ENCODE measurements at places on chromosomes 1 and 21.

DNA sequence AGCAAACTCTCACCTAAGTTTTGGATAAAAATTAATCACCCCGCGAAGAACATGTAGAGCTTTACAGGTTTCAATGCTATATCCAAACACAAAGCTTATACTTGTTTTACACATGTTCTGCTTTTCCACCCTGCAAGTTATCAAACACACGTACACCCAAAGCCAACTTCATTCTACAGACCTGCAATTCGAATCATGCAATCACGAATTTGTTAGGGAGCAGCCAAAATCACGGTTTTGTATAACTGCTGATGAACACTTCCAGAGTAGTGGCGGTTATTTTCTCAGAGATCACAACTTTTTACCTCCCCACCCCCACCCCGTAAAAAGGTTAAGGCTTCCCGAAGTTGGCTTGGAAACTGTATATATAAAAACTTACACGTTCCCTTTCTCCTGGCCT, 1.4 kb downstream of the HMGN1 start:
- DNase-seq, result no peak

GRCh38 chr1:219539645-219540254, 73.2 kb downstream of the ZC3H11B start:
- no peak for DNase-seq

DNA sequence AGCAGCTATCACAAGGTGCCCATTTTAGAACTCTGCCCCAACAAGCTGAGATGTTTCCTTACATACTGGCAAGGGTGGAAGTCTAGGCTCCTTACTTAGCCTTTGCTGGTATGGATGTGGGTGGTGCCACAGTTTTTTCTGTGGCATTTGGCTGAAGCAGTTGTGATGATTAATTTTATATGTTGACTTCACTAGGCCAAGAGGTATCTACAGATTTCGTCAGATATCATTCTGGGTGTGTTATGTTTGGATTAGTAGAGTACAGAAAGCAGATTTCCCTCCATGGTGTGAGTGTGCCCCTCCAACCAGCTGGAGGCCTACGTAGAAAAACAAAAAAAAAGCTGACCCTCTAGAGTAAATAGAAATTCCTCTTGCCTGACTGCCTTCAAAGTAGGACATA, 317.0 kb downstream of the BARHL2 start:
- no peak for DNase-seq

DNA sequence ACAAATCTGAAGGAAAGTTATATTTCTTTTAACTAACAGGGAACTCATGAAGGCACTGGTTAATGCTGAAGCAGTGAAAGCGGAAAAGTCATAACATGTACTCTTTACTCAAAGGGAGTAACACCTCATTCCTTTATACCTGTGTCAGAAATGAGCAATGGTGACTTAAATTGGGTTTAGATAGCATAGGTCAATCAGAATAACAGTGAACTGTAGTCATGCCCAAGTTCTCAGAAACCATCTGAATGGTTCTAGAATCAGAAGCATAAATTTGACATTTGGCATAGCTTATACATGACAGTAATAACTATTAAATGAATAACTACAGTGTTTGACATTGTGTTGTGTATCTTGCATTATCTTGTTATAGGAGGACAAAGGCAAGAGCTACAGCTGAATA, 382.0 kb downstream of the NUF2 start:
- no peak for DNase-seq

DNA sequence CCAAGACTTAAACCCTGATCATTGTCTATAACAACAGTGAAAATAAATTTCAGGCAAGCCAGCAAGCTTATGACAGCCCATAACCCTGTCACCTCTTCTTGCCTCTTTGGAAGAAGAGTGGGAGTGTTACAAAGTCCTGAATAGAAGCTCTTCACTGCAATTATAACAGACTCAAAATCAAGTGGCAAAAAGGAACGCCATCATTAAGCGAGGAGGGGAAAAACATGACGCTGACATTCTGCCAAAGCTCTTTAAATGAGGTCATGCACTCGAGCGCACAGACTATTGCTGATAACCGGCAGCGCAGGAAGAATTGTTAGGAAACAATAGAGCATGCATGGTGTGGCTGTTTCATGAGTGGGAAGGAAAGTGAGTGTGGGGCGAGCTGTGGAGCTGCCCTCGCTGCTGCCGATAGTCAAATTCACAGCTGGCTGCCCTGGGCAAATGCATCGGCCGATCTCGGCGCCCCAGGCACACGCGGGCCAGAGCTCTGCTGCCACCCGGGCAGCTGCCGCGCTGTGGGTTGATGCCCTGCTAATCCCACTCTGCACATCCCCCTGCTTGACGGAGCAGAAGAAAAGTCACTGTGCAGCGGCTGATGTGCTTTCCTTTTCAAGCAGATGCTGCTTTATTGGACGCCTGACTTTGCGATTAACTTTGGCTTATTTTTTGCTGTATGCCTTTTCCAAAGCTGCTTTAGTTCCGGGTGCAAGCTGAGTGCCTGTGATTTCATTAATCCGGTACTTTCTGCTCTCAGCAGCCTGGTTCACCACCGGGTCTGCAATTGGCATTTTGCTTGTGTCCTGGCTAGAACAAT, 102.4 kb upstream of the ST6GALNAC5 start:
- peak; percentile 35 for DNase-seq

GRCh38 chr1:185674201-185674600, 60.0 kb upstream of the HMCN1 start:
- DNase-seq, result no peak

DNA sequence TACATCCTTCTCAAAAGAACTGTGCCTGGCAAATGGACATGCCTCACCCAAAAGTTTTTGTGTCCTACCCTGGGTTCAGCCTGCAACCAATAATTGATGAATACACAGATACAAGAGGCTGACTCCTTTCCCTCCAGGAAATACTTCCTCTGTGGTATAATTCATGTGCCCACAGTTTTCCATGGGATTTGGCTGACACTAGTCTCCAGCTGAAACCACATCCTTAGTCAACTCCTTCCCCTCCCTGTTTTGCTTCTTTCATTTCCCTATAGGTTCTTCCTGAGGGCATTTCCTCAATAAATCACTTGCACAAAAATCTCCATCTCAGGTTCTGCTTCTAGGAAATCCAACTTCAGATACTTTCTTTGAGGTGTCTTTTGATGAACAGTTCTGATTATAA, 436.6 kb upstream of the C1orf87 start:
- DNase-seq, result no peak

- peak; percentile 12 for DNase-seq
These were observed 1064.9 kb downstream of the TTLL7 start for GRCh38 chr1:82934074-82934473.

GRCh38 chr1:25197982-25198662, 34.2 kb downstream of the SYF2 start:
- no peak for DNase-seq

GRCh38 chr1:237138551-237138950, 96.6 kb downstream of the RYR2 start:
- DNase-seq, result no peak

GRCh38 chr1:182677397-182678098, 6.8 kb downstream of the RGS8 start:
- DNase-seq, result no peak

DNA sequence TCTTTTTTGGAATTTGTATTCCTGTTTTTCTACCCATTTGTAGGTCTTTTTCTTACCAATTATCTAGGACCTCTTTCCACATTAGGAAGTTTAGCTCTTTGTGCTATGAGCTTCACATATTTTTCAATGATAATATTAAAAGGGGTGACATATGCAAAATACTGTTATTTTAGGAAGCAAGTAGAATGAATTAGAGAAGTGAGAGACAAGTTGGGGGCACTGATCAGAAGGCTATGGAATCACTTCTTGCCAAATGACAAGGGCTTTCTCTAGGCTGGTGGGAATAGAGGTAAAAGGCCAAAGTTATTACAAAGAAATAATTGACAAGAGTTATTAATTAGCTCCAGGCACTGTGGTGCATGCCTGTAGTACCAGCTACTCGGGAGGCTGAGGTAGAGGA, 4.3 kb upstream of the BCAR3 start:
- DNase-seq, result no peak

- DNase-seq, result no peak
These were observed 12.2 kb downstream of the KCNJ15 start for GRCh38 chr21:38268864-38269575.

DNA sequence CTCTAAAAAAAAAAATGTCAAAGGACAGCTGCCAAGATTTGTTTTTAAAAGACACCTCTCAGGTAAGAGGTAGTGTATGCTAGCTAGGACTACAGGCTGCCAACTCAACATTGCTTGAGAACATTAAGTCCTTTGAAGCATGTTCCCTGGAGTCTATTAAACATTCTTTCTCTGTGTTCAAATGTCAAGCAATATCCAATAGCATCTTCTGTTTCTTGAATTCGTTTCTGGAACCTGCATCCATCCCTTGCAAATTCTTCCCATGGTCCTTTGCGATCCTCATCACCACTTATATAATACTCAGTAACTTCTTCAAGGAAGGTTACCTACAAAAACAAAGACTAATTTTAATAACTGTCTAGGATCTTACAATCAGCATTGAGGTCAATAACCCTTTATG, 5.6 kb downstream of the PPP1R15B start:
- no peak for DNase-seq

- DNase-seq, result peak; percentile 68
These were observed 11.9 kb downstream of the KIF21B start for GRCh38 chr1:201011616-201012015.

DNA sequence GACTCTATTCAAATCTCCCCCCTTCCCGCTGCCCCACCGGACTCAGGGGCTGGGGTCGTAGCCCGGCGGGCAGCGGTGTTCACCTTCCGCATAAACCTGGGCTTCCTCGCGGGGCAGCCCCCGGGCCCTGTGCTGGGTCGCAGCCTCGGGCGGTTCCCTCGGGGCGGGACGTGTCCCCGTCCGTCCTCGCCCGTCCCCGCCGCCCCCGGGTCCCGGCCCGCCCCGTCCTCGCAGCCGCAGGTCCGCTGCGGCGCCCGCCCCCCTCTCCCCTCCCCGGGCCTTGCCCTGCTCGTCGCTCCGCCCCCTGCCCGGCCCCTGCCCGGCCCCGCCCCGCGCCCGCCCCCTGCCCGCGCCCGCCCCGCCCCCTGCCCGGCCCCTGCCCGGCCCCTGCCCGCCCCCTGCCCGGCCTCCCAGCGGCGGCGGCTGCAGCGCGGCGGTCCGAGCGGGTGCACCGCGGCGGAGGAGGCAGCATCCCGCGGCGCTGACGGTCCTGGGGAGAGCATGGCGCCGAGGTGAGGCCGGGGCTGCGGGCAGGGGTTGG, at the start of gene COL18A1:
Gene COL18A1 (plus strand): TSS at position 436 of the 541 bp plus-strand sequence. CDS start 66 bp downstream, at position 502.
- no peak for DNase-seq

- no peak for DNase-seq
These were observed 37.6 kb downstream of the PARP1 start for GRCh38 chr1:226370144-226370923.

DNA sequence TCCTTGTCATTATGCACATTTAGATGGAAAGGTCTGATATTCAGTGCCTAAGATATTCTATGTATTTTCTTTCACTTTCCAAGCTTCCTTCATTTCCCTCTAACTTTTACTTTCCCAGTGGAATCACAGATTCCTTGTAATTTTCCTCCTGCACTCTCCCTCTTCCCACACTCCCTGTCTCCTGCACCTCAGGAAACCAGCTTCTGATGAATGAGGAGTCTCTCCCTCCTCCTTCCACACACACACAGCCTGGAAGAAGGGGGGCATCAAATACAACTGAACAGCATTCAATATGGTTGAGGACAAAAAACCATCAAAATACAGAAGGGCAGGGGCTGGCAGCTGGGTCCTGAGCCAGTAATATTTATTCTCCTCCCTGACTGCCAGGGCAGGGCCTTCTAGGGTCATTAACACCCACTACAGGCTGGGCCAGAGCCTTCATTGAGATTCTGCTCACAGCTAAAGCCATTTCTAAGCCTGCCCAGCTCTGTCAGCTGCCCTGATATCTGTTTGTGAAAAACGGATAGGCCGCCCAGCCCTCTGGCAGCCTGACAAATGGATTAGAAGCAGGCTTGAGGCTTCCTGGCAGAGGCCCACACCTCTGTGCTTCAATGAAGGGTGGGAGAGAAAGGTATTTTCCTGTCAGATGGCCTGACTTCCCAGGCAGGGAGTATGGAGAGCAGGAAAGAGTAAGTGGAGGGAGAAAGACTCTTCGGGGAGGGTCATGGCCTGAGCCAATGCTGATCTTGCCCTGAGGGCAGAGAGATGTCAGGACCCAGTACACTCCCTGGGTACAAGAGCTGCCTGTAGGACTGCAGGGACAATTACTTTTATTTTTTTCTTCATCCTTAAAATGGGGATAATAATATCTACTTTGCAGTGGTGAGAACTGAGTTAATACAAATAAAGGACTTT, 138.9 kb upstream of the SPATA6 start:
- DNase-seq, result peak; percentile 44

- no peak for DNase-seq
These were observed 102.7 kb downstream of the RASAL2 start for GRCh38 chr1:178196631-178197030.

DNA sequence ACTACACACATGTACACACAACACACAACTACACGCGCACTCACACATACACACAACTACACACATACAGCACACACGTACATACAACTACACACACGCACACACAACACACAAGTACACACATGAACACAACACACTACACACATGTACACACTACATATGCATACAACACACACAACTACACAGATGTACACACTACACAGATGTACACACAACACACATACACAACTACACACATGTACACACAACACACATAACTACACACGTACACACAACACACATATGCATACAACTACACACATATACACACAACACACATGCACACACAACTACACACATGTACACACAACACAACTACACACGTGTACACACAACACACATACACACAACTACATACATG, 318.6 kb downstream of the CAMTA1 start:
- DNase-seq, result no peak

- no peak for DNase-seq
These were observed 7.5 kb upstream of the TTC22 start for GRCh38 chr1:54808443-54809207.

Measured in DMS79 (cell line).